ENCODE measurements at places on chromosomes 16 and 17. TPM values are rescaled to one million over a fixed set of nuclear protein-coding genes. Genes with fewer than 3 reads are reported as not detected.

- no peak for DNase-seq
These were observed 83.1 kb downstream of the NXN start for GRCh38 chr17:896454-896853.

The CD7 gene
- not detected for total RNA-seq

DNA sequence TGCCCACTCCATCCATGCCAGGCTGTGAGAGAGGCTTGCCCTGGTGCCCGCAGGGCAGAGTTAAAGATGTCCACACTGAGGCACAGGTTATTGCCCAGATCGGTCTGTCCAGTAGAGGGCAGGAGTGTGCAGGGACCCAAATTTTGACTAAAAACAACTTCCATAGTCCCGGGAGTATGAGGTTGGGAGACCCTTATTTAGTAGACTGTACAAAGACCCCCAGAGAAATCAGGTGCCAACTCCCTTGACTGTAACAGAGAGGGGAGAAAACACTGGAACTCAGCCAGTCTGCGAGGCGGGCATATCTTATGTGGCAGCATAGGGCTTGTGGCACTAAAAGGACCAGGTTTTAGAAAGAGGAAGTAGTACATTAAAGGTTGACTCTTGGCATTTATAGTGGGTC lies 43.4 kb downstream of the HNF1B start:
- no peak for DNase-seq

DNA sequence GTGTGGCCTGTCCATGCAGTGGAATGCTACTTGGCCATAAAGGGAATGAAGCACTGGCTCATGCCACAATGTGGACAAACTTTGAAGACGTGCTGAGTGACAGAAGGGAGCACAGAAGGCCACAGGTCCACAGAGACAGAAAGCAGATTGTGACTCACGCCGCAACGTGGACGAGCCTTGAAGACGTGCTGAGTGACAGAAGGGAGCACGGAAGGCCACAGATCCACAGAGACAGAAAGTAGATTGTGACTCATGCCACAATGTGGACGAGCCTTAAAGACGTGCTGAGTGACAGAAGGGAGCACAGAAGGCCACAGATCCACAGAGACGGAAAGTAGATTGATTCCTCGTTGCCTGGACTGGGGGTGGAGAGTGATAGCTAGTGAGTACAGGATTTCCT lies 19.2 kb downstream of the ZC3H18 start:
- no peak for DNase-seq

DNA sequence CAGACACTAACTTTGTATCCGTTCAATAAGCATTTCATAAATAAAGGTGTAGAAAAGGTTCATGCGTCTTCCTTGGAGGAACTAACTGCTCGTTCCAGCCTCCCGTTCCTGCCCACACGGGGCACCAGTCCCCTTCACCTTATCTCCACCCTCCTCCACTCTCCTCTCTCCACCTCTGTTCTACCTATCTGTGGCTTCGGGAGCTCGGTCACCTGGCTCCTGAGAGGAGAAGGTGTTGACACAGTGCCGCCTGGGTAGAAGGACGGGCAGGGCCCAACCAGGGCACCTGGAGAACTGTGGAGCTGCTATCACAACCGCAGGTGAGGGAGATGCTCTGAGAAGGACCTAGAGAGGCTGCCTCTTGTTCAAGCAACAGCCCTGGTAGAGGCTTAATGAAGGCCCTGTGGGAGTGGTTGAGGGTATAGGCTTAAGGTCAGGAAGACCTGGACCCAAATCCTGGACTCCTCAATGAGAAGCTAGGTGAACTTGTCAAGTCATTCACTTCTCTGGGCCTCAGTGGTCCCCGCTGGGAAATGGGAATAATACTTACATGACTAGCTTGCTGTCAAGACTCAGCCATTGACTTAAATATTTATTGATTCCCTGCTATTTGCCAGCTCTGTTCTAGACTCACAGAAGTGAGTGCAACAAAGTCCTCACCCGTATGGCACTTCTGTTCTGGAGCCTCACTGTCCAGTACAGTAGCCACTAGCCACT lies 9.6 kb upstream of the MINK1 start:
- no peak for DNase-seq

- no peak for DNase-seq
These were observed 27.7 kb downstream of the NCOR1 start for GRCh38 chr17:16187642-16188041.

DNA sequence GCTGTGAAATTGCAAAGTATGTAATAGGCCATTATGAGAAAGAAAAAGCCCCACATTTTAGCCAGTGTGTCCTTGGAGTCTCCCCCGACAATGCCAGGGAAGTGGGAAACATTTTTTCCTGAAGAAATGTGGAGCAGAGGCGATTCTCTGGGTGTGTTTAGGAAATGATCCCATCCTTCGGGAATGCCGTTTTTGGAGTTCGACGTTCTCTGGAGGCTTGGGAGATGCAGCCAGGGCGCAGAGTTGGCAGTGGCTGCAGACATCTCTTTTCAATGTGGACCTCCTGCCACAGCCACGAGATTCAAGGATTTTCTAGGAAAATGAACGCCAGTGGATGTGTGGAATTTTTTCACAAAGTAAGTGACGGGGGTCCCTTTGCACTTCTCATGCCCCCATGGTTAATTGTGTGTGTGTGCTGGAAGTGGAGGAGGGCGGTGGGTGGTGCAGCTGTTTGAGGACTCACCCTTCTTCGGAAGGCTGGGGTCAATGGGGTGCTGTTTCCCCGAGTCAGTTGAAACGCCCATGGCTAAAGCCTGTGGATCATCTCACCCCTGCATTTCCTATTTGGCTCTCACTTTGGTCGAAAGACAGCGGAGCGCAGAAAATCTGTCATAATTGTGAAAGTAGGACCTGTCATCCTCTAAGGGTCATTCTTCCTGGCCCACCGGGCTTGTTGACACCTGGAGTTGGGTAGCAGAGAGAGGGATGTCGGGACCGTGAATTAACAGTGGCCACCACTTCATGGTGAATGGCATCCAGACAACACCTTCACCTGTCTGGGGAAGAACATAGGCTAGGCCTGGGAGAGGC lies 73.2 kb downstream of the CMIP start:
- DNase-seq, result no peak

Data from epithelial cell of proximal tubule (primary cell).